Activated CD4-positive, alpha-beta memory T cell treated with anti-CD3 and anti-CD28 coated beads, Interleukin-2, amount 10 ng/mL, durations not matched to agents 7 days and 5 days (primary cell): ENCODE measurements at places on chromosomes 7 and 10.

DNA sequence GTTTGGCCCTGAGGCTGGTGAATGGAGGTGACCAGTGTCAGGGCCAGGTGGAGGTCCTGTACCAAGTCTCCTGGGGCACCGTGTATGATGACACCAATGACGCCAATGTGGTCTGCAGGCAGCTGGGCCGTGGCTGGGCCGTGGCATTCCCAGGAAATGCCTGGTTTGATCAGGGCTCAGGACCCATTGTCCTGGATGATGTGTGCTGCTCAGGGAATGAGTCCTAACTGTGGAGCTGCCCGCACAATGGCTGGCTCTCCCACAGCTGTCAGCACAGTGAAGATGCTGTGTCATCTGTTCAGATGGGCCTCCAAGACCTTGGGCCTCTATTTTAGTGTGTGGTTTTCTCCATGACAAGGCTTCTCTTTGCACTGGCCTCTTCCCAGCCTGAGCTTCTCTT lies 64.0 kb downstream of the DMBT1 start:
- H3K4me1 ChIP-seq, result no peaks in the 10 kb centered on the region
- no peaks in the 10 kb centered on the region for H3K36me3 ChIP-seq
- no peak overlapping the region for H3K27ac ChIP-seq
- no peak overlapping the region for H3K4me3 ChIP-seq
- peaks cover 8% of the 10 kb centered on the region for H3K27me3 ChIP-seq

GRCh38 chr10:78513330-78513729 lies 479.7 kb downstream of the RPS24 start:
- no peaks in the 10 kb centered on the region for H3K36me3 ChIP-seq
- H3K4me3 ChIP-seq, result no peak overlapping the region
- H3K27ac ChIP-seq, result no peak overlapping the region
- H3K27me3 ChIP-seq, result peaks cover 1% of the 10 kb centered on the region
- no peak for DNase-seq

DNA sequence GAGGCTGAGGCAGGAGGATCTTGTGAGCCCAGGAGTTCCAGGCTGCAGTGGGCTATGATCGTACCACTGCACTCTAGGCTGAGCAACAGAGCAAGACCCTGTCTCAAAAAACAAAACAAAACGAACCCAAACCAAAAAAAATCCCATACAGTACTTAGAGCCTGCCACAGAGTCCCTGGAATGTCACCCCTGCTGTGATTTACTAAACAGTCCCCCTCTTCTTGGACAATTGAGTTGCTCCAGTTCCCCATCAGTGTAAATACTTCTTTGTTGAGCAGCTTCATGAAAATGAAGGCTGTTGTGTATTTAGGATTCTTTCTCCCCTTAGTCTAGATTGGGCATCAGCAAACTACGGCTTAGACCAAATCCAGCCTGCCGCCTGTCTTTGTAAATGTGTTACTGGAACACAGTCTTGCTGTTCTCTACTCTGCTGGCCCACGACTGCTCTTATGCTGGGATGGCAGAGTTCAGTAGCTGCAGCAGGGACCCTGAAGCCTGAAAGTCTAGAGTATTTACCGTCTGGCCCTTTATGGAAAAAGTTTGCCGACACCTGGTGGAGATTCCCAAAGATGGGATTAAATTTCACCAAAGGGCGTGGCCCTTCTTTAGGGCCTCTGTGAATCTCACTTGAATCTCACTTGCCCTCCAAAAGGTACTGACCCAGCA lies 57.8 kb downstream of the PALD1 start:
- H3K4me3 ChIP-seq, result no peak overlapping the region
- no peak overlapping the region for H3K27ac ChIP-seq
- no peak for DNase-seq

DNA sequence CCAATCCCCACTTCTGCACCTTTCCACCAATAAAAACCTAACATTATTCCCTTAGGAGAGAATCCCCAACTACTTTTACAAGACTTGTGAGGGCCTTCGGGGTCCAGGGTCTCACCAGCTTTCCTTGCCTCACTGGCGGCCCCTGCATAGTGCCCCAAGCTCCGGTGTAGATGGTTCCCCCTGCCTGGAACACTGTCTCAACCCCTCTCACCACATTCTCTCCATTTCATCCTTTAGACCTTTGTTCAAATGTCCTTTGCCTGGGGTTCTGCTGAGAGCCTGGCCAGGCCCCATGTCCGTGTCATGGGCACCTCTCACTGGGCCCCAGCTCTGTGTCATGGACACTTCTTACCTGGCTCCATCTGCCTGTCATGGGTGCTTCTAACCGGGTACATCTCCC lies 64.5 kb upstream of the SORCS3 start:
- DNase-seq, result no peak
- peaks cover 10% of the 10 kb centered on the region for H3K27me3 ChIP-seq
- H3K27ac ChIP-seq, result no peak overlapping the region
- no peak overlapping the region for H3K4me3 ChIP-seq
- no peaks in the 10 kb centered on the region for H3K4me1 ChIP-seq
- H3K36me3 ChIP-seq, result no peaks in the 10 kb centered on the region

DNA sequence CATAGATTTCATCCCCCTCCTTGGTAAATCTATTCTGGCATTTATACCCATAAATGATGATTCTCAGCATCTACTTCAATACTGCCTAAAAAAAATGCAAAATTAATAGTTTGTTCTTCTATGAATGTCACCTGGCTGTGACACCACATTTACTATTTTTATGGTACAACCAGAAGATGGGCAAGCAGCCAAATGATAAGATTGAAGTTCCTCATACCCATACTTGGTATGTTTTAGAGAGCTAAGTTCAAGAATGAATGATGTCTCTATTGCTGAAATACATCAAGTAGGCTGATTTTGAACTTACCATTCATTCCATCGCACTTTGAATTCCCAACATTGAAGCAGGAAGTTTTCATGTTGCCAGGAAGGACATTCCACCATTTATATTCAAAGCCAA lies 134.2 kb downstream of the ELAPOR2 start:
- no peak overlapping the region for H3K27ac ChIP-seq
- DNase-seq, result no peak
- H3K4me1 ChIP-seq, result no peaks in the 10 kb centered on the region
- no peak overlapping the region for H3K4me3 ChIP-seq

DNA sequence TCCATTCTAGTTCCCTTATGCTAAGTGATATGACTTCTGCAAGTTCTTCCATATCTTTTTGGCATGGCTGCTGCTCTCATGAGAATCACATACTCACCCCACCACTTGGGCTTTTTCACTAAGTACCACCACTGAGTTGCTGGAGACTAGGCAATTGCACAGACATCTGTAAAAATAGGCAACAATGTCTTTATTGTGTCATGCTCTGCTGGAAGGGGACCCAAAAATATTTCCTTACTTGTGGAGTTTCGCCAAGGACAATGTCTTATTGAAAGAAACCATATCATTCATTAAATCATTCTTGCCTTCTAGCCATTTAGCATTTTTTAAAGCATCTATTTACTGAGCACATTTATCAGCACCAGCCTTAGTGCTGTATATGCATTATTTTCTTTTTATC lies 17.4 kb upstream of the ASZ1 start:
- H3K4me3 ChIP-seq, result no peak overlapping the region
- H3K4me1 ChIP-seq, result no peaks in the 10 kb centered on the region
- no peak overlapping the region for H3K27ac ChIP-seq
